ENCODE measurements at places on chromosomes 2 and 18.
A peak's percentile ranks its signal among the peaks of the same experiment; 100 is the strongest.

DNA sequence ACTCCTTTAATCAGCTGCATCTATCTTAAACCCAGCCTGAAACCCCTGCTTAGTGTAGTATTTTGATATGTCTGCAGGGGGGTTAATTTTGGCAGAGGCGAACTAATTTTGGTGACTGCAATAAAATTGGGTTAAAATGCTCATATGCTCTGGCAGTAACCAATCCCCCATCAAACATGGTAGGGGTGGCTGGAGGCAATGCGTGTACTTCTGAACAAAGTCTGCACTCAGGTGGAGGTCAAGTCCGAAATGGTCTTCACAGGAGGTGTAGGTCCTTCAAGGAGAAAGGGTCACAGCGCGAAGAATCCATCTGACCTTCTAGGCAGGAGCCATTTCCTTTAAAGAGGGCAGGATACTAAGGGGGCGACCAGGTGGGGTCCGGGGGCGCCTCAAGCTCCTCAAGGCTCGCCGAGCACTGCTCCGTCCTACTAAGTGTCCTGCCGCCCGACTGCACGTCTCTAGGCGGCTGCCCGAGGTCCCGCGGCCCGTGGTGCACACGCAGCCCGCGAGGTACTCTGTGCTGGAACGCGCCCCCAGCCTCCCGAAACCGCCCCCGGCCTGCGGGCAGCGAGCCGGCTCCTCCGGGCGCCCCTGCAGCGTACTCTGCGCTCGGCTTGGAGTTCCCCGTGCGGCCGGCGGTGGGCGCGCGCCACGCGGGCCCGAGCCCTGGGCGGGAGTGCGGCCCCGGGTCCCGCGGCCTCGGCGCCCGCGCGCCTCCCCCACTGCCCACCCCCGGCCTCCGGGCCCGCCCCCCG, 1.7 kb upstream of the LDLRAD4 start:
- DNase-seq = peak; percentile 91

GRCh38 chr2:36192983-36193382, 162.6 kb upstream of the CRIM1 start:
- DNase-seq = no peak

GRCh38 chr2:132668987-132669907, 758 bp downstream of the LYPD1 start:
- peak; percentile 42 for DNase-seq

GRCh38 chr2:214560176-214560575, 149.3 kb downstream of the VWC2L start:
- no peak for DNase-seq

DNA sequence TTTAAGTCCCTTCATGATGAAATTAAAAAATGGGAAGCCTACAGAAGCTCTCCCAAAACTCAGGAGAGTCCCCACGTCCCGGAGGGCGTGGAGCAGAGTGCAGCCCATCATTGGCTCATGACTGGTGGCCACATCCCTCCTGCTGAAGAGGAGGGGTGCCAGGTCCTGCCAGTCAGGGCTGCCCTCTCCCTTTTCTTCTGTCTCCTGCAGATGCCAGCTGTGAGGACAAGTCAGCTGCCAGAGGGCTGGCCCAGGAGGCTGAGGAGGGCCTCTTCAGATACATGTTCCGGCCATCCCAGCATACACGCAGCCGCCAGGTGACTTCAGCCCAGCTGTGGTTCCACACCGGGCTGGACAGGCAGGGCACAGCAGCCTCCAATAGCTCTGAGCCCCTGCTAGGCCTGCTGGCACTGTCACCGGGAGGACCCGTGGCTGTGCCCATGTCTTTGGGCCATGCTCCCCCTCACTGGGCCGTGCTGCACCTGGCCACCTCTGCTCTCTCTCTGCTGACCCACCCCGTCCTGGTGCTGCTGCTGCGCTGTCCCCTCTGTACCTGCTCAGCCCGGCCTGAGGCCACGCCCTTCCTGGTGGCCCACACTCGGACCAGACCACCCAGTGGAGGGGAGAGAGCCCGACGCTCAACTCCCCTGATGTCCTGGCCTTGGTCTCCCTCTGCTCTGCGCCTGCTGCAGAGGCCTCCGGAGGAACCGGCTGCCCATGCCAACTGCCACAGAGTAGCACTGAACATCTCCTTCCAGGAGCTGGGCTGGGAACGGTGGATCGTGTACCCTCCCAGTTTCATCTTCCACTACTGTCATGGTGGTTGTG, 2.6 kb downstream of the INHA start:
- no peak for DNase-seq

GRCh38 chr18:29259838-29260237, 1082.9 kb upstream of the CDH2 start:
- DNase-seq = no peak

- no peak for DNase-seq
These were observed 496.6 kb downstream of the PTPRM start for GRCh38 chr18:8063733-8064132.

DNA sequence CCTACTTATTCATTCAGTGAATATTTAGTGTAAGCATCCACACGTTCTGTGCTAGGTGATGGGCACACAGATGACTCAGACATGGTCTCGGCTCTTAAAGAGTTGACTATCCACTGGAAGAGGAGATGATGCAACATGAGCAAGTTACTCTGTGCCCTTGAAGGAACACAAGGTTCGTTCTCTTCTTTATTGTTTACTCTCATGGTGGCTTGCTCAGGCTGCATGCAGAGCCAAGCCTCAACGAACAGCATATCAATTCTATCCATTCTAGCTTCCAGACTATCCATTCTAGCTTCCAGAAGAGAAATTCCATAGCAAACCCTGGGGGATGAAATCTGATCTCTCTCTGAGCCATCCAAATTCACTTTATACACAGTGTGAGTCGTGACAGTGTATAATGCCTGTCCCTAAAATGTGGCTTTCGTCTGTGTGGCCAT, 68.1 kb upstream of the CTAGE1 start:
- DNase-seq = no peak

DNA sequence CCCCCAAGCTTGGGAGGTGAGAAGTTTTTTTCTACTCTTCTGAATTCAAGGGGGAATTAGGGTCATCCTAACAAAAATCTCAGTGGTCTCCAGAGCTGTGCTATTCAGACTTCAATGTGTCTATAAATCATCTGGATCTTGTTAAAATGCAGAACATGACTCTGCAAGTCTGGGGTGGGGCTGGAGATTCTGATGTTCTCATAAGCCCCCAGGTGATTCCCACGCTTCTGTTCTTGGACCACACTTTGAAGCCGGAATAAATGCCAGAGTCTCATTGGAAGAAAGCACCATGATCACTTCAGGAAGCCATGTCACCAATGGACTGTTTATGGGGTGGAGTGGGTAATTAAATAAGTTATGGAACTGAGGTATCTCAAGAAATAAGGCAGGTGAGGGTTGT, 22.2 kb upstream of the SLC16A14 start:
- no peak for DNase-seq

GRCh38 chr2:112244854-112245253, 10.0 kb downstream of the ZC3H8 start:
- DNase-seq = no peak

- DNase-seq = no peak
These were observed 5.3 kb upstream of the RPL37A start for GRCh38 chr2:216493334-216493685.

DNA sequence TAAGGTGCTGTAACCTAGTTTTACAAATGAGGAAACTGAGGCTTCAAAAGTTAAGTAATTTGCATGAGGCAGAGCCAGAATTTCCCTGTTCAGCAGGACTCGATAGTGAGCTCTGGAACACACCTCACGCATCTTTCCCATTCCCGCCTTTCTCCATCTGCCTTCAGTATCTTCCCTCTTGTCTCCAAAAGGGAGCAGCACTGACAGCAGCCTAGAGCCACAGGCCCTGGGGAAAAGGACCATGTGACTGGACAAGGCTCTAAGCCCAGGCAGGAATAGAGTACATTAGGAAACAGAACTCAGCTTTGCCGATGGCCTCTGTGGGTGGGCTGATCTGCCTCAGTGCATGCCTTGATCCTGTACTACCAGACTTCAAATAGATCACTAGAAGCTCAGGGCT, 21.5 kb downstream of the GPR155 start:
- peak; percentile 48 for DNase-seq

- no peak for DNase-seq
These were observed 197.0 kb downstream of the UBE2E3 start for GRCh38 chr2:181177376-181177775.

DNA sequence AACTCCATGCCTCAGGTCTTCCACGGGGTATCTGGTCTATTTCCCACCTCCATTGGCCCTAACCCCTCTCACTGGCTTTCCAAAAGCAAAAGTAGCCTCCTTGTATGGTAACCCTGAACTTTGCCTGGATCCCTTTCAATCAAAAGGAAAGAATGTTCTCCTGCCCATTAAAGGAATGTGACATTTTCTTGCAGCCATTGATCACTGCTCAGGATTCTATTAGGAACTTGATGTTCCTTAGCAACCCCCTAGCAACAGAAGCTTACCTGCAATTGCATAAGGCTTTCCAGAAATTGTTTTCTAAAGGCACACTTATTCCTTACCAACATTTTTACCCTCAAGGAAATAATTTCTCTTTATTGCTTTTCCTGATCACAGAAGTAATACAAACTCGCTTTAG, 91.4 kb upstream of the AGAP1 start:
- DNase-seq = no peak

DNA sequence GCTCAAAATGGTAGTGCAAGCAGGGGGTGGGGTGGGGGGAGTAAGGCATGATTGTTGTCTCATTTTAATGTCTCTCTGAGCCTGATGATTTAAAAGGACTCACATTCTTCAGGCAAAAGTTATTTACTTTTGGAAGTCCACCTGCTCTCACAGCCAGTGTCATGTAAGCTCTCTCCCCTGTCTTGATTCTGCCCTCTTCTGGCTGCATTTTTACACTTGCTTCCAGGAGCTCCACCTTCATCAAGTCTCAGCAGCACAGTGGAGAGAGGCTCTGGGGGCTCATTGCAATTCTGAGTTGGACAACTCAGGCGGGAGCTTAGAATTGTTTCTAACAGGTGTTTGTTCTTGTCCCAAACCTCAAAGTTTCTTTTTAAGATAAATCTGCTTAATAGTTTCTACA, 39.2 kb downstream of the GNAL start:
- DNase-seq = no peak

DNA sequence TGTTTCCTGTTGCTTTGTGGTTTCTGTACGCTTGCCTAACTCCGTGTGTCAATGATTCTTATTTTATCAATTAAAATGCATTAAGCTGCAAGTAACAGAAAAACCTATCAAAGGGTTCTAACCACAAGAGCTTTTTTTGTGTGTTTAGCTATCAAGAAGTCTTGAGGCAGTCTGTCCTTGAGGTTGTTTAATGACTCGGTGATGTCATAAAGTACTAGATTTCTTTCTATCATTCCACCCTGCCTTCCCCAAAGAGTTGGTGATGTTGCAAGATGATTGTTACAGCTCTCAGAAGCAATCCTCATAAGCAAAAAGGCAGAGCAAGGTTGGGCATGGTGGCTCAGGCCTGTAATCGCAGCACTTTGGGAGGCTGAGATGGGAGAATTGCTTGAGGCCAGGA, 51.9 kb upstream of the SPTBN1 start:
- DNase-seq = no peak

DNA sequence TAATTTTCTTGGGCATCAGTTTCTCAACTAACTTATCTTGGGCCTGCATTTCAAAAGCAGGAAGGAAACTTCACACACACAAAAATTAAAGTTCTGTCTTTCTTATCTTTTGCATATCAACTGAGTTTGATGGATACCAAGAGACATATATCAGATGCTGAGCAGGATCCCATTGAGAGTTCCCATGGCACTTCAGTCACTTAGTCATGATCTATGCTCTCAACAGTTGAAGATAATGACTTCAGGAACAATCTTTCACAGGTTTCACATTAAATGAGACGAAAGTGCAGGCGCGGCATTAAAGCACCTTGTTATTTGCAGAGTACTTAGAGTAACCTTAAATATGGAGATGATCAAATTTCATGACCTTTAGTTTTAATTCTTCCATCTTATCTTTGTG, 2139.8 kb upstream of the CELF4 start:
- DNase-seq = no peak

GRCh38 chr2:72889991-72890390, 2.8 kb downstream of the SPR start:
- no peak for DNase-seq
